OCI-M1 (cell line): ENCODE measurements at places on chromosomes 3 and 15.

DNA sequence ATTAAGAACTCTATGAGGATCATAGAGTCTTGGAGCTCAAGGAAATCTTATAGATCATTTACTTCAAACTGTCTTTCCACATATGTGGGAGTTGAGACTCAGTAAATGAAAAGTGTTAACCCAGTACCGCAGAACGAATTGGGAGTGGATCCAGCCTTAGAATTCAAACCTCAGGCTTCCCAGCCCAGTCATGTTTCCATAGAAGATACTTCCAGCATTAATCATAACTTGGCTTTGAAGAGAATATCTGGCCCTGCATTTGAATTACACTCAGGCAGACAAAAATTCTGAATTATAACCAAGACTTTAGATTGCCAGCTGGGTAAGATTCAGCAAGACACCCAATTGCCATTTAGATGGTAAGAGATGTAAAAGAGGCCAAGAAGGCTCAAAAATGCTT is 972.0 kb downstream of the TUSC7 start:
- no peak for DNase-seq

GRCh38 chr3:32423534-32423933 is 31.9 kb downstream of the CMTM7 start:
- no peak for DNase-seq

DNA sequence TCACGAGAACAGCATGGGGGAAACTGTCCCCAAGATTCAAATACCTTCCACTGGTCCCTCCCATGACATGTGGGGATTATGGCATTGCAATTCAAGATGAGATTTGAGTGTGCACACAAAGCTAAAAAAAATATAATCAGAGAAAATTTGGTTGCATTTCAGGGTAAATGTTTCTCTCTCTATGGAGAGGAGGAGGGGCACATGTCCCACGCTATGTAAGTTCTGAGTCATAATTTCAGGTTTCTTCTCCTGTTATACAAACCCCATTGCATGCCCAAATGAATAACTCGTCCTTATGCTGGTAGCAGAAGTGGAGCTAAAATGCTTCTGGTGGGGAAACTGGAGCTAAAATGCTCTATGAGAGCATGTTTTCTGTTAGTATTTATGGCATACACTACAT is 209.7 kb upstream of the DCBLD2 start:
- no peak for DNase-seq

DNA sequence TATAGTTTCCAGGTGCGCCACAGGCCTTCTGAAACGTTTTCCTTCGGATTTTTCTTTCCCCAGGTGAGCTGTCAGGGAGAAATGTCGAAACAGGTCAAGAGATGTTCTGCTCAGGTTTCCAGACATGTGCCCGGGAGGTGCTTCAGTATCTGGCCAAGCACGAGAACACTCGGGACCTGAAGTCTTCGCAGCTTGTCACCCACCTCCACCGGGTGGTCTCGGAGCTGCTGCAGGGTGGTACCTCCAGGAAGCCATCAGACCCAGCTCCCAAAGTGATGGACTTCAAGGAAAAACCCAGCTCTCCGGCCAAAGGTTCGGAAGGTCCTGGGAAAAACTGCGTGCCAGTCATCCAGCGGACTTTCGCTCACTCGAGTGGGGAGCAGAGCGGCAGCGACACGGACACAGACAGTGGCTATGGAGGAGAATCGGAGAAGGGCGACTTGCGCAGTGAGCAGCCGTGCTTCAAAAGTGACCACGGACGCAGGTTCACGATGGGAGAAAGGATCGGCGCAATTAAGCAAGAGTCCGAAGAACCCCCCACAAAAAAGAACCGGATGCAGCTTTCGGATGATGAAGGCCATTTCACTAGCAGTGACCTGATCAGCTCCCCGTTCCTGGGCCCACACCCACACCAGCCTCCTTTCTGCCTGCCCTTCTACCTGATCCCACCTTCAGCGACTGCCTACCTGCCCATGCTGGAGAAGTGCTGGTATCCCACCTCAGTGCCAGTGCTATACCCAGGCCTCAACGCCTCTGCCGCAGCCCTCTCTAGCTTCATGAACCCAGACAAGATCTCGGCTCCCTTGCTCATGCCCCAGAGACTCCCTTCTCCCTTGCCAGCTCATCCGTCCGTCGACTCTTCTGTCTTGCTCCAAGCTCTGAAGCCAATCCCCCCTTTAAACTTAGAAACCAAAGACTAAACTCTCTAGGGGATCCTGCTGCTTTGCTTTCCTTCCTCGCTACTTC is 3.8 kb downstream of the BHLHE40 start:
- DNase-seq = no peak

GRCh38 chr3:188239577-188239976 is 85.6 kb downstream of the LPP start:
- no peak for DNase-seq

GRCh38 chr3:129783470-129783869 is 110.0 kb downstream of the TMCC1 start:
- no peak for DNase-seq

DNA sequence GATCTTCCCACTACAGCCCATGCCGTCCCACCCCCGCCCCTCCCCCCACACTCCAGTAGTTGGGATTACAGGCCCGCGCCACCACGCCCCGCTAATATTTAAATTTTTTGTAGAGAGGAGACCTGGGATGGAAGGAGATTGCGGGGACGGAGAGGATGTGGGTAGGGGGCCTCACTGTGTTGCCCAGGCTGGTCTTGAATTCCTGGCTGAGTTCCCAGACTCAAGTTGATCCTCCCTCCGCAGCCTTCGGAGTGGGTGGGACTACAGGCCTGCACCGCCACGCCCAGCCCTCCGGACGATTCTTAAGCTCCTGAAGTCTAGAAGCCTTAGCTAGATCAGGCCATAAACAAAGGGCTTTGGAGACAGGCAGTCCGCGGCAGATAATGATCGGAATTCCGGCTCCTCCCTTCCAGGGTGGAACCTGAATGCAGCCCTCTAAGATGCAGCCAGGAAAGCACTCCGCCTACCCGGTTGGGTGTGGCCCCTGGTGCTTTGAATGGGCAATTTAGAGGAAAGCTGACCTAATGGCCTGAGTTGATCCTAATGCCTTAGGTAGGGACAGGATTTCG is at the start of gene DPPA2:
Gene DPPA2, minus strand, starts transcription at position 356 of the 569 bp plus-strand sequence. CDS start 1,975 bp downstream, outside the sequence.
- no peak for DNase-seq

DNA sequence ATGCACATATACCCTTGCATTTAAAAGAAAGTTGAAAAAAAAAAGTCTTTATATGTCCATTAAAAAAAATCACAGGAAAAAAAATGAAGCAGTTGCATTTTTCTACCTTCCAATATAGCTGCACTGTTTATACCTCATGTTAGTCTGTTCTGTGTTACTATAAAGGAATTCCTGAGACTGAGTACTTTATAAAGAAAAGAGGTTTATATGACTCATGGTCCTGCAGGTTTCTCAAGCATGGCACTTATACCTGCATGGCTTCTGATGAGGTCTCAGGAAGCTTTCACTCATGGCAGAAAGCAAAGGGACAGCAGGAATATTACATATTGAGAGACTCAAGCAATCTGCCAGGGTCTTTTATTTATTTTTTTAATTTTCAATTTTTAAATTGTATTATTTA is 277.2 kb upstream of the BCHE start:
- DNase-seq = no peak

- DNase-seq = no peak
These were observed 49.5 kb downstream of the ABTB1 start for GRCh38 chr3:127722091-127722784.

GRCh38 chr3:178680037-178680436 is 143.8 kb downstream of the KCNMB2 start:
- peak; percentile 12 for DNase-seq

GRCh38 chr3:44184319-44184953 is 57.2 kb upstream of the TOPAZ1 start:
- DNase-seq = no peak

DNA sequence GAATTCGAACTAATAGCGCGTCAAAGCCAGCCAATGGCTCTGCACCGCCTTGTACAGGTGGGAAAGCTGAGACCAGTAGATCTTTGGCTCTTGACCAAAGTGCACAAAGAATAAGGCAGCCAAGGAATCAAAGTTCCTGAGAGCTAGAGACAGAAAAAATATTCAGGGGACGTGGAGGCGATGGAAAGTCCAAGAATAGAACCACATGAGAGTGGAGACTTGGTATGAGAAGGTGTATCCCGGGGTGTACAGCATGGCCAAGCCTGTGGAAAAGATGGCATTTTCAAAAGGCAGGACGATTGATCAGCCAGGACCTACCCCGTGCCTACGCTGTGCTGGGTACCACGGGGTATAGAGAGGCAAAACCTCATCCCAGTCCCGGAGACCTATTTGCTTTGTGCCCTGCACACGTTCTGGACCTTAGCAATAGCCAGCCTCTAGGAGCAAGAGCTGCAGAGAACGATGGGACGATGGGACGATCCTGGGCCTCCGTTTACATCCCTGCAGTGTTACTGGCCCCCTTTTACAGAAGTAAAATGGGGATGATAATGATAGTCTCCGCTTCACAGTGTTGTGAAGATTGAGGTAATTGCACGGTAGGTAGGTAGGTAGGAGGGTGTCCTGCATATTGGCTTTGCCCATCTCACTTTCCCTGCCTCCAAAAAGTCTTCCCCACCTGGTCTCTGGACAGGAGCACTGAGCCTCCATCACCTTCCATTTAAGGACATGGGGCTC is 583 bp upstream of the RBSN start:
- DNase-seq = no peak

DNA sequence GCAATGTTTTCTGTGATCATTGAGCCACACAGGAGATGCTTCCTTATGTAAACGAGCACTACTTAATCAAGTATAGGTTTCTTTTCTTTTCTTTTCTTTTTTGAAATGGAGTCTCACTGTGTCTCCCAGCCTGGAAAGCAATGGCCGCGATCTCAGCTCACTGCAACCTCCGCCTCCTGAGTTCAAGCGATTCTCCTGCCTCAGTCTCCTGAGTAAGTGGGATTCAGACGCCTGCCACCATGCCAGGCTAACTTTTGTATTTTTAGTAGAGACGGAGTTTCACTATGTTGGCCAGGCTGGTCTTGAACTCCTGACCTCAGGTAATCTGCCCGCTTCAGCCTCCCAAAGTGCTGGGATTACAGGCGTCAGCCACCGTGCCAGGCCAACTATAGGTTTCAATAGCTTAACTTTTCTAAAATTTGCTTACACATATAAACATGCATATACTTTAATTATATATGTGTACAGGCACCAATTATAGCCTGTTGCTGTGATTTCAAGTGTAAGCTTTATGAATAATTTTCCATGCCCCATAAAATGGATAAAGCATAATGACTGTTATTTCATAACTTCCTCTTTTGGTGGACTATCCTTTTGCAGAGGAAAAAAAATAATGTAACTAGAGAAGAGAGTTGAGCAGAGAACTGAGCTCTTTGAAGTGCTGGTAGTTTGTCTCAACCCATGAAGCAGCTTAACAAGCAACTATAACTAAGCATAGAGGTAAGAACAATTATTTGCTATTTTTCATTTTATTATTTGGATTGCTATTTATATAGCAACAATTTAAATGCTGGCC is 24.8 kb upstream of the MBNL1 start:
- DNase-seq = peak; percentile 88

DNA sequence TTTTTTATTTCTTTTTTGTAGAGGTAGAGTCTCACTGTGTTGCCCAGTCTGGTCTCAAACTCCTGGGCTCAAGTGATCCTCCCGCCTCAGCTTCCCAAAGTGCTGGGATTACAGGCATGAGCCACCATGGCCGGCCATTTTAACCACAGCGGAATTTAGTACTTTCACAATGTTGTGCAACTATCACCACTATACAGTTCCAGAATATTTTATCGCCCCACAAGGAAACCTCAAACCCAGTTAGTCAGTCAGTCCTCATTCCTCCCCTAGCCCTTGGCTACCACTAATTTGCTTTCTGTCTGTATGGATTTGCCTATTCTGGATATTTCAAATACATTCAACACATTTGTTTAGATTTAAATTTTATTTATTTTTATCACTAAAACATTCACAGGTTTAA is 15.5 kb upstream of the HOMER2 start:
- no peak for DNase-seq

DNA sequence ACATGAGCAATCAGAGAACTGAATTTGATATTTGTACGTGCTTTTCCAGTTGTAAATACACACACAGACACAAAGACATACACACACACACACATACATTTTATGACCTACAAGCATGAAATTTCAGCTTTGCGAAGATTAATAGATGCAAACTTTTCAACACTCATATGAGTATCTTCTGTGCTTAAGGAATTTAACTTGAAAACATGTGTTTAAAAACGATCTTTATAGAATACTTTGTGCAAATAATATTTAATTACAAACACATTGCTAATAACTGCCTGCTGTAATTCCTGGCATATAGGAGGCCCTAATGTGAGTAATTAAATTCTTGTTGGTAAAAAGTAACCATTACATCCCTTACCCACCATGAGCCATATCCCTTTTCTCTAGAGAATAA is 107.7 kb upstream of the PLSCR5 start:
- DNase-seq = no peak

GRCh38 chr15:60370869-60371136 is 27.0 kb downstream of the ANXA2 start:
- DNase-seq = no peak

DNA sequence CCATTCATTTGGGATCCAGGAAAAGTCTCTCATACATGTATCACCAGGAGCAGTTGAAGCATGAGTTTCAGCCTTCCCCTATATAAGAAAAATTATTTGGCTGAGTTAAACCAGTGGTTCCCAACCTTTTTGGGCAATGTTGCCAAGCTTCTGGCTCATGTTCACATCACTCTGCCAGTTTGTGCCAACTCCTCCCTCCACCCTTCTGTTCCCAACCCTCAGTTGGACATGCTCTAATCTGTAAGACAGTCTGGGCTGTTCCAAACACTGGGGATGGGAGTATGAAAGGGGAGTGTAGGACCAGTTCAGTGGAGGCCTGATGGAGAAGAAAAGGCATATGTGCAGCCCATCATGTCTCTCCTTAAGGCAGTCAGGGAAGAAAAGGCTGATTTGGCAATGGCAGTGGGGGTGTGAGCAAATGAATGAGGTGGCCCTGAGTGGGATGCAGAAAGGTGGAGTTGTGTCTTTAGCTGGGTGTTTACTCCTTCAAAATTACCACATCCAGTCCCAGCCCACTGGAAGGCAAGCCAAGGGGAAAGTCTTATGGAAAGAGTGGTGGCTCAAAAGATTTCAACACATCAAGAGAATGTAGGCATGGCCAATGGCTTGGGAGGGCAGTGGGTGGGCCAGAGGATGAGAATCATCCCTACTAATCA is 32.0 kb upstream of the PRICKLE2 start:
- no peak for DNase-seq

DNA sequence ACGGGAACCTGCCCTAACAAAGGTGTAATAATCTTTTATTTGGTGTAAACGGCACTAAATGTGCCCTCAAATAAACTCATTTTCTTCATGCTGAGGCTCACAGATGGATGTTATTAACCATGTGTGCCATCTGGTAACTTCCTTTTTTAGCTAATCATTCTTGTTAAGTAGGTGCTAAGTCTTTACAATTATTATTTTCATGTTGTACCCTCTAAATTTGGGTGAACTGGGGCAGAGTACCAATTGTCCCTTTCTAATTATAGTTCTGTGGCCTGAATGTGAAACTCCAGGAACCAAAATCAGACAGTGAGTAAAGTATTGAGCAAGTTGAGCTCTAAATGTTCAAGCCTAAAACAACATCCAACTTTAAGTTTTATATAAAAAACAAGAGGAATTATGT is 220.7 kb upstream of the CADM2 start:
- no peak for DNase-seq

GRCh38 chr15:93060336-93061248 is 28.4 kb downstream of the RGMA start:
- DNase-seq = no peak
